ENCODE measurements at places on chromosomes 2 and 18. TPM values are rescaled to one million over a fixed set of nuclear protein-coding genes. Genes with fewer than 3 reads are reported as not detected.
A peak's percentile ranks its signal among the peaks of the same experiment; 100 is the strongest.

- DNase-seq, result peak; percentile 41
These were observed 158.6 kb downstream of the DYSF start for GRCh38 chr2:71611781-71612527.

- DNase-seq, result no peak
These were observed 38.0 kb downstream of the KCNE4 start for GRCh38 chr2:223090039-223090438.

The SLC5A7 gene
- 0.81 TPM for total RNA-seq

- no peak for DNase-seq
These were observed 403.6 kb upstream of the ACVR2A start for GRCh38 chr2:147441182-147441581.

DNA sequence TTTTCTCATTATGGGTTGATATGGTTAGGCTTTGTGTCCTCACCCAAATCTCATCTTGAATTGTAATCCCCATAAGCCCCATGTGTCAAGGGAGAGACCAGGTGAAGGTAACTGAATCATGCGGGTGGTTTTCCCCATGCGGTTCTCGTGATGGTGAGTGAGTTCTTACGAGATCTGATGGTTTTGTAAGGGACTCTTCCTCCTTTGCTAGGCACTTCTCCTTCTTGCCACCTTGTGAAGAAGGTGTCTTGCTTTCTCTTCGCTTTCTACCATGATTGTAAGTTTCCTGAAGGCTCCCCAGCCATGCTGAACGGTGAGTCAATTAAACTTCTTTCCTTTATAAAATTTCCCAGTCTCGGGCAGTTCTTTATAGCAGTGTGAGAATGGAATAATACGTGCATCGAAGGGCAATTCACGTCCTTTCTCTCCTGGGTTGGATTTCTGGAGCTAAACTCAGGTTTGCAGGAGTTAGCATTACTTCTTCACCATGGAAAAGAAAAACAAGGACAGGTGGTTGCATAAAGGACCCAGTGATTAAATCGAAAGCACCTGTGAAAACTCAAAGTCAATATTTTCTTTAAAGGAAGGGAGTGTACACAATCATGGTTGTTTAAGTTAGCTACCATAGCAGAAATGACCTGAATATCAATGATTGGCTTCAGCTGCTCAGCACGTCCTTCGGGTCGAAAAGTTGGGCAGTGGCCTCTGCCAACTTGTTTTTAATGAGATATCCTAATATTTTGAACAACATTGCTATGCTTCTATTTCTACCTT, 54.1 kb downstream of the CDC42EP3 start:
- DNase-seq, result no peak

DNA sequence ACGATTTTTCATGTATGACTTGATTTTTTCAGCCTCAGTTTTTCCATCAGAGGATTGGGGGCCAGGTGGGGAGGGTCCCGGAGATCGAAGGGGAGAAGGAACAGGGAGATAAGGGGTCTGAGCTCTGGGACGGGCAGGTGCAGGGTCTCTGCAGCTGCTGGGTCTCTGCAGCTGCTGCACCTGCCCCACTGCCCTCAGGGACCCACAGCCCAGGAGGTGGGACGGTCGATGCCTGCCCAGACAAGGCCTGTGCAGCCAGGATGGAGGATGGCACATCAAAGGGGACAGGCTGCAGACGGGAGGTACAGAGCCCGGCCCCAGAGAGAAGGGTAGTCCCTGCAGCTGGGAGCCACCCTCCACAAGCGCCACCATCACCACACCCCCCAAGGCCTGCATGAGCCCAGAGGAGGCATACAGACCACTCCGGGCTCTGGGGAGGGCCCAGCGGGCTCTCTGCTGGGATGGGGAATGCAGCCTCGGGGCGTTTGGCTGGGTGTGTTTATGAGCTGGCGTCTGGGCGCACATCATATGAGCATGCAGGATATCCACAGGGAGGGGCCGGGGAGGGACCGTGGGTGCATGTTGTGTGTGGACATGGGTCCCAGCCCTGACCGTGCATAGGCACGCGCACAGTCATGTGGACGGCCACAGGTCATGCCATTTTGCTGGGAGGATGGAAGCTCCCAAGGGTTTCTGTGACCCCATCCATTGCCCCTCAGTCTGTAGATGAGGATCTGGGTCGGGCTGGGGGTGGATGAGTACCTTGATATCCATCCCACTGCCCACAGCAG, 34.9 kb upstream of the GPC1 start:
- peak; percentile 44 for DNase-seq

Data from upper lobe of right lung (tissue), 1 donor.